AG04449 (cell line): ENCODE measurements at places on chromosomes 3 and 15.

- DNase-seq = peak; percentile 53
Measured at GRCh38 chr3:105166893-105167292, 199.8 kb upstream of the ALCAM start.

GRCh38 chr3:58238830-58239229, 1.2 kb downstream of the ABHD6 start:
- no peak for DNase-seq

GRCh38 chr15:65049418-65049840, 4.2 kb downstream of the SLC51B start:
- peak; percentile 50 for DNase-seq

GRCh38 chr3:137709011-137709601, 55.0 kb upstream of the SOX14 start:
- no peak for DNase-seq

DNA sequence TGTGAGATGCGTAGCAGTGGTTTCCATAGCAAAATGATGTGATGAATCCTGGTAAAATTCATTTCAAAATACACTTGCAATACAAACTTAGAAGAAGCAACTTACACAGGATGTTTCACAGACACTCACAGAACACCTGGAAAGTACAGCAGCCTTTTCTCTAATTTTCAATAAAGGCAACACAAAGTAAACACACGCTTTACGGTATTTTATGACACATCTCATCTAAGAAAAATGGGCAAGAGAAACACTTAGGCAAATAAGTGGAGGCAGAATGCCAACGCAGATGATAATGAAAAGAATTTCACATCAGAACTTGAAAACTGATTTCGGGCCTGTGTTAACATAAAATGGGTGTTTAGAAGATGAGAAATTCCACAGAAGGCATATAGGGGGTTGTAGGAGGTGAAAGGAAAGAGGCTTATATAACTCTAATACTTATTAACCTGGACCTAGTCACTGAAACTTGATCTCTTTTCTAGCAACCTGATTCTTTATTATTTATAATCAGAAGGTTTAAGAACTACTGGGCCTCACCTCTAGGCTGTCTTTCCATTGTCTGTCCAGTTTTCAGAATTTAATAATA, 25.6 kb upstream of the MAP3K13 start:
- DNase-seq = no peak

GRCh38 chr3:114089675-114090074, 33.1 kb downstream of the QTRT2 start:
- no peak for DNase-seq

DNA sequence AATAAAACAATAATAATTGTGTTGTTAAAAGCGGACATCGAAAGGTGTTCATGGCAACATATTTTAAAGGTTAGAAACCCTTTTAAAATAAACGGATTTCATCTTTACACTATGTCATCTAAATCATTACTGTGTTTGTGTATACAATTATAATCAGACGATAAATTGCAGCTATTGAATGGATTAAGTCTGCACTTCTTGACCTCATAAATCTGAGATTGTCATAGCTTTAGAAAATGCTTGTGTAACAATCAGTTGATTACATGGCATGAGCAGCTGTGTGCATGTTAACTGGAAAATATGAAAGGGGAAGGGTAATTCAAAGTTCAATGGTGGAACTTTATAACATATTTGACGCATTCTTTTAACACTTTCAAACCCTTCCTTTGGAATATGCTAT, 152.4 kb upstream of the MDFIC2 start:
- no peak for DNase-seq

DNA sequence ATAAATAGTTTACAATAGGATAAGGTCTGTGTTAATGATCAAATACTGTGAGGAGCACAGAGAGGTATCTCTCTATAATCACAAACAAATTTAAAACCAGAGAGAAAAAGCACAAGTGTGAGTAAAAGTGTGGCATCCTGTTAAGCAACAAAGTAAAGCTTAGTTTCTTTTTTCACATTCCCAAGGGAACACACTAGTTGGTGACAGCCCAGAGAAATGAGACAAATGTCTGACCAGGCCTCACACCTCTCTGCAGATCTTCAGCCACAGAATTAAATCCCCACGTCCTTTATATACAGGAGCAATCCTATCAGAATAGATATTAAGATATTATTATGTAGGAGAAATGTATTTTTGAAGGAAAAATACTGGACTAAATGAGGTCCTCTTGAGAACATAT, 2.7 kb downstream of the FBN1 start:
- no peak for DNase-seq

GRCh38 chr15:51580982-51581381, 41.6 kb downstream of the DMXL2 start:
- no peak for DNase-seq

DNA sequence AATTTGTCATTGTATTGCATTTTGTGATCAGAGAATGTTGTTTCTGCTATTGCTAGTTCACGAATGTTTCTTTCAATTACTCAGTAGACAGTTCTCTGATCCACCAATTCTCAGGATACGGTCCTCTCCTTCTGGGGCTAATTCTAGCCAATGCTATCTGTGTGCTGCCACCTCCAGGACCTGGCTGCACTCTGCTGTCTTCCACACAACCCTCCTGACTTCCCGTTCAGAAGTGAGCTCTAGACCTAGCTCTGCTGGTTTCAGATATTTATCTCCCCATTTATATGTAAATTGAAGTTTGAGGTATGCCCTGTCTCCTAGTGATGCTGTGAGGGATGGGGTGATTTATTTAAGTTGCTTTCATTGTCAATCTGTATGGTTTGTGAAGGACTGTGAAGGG, 21.7 kb upstream of the UBL7 start:
- no peak for DNase-seq

- DNase-seq = no peak
Measured at GRCh38 chr15:94677202-94677790, 445.9 kb downstream of the MCTP2 start.

GRCh38 chr15:48062148-48062872, 58.5 kb upstream of the SLC24A5 start:
- no peak for DNase-seq

- DNase-seq = no peak
Measured at GRCh38 chr15:73485372-73485771, 42.4 kb downstream of the REC114 start.

- no peak for DNase-seq
Measured at GRCh38 chr3:49780080-49780974, 6.0 kb downstream of the IP6K1 start.

GRCh38 chr3:84318273-84318809, 640.4 kb upstream of the CADM2 start:
- DNase-seq = no peak

DNA sequence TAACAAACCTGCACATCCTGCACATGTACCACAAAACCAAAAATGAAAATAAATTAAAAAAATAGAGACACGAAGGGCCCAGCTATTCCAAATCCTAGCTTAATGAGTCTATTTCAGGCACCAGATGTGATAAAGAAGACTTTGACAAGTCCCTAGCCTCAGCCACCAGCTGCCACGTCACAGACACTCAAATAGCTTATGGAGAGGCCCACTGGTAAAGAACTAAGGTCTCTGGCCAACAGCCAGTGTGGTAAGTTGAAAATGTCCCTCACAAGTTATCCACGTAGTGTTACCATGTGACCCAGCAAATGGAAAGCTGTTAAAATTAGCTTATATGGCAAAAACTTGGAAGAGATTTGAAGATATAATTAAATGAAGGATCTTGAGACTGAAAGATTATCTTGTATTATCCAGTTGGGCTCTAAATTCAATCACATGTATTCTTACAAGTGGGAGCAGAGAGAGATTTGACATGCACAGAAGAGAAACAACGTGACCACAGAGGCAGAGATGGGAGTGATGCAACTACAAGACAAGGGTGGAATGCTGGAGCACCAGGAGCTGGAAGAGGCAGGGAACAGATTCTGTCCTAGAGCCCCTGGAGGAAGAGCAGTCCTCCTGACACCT, 10.9 kb downstream of the ACSBG1 start:
- no peak for DNase-seq

- no peak for DNase-seq
Measured at GRCh38 chr3:56887402-56888025, 85.8 kb upstream of the ARHGEF3 start.

GRCh38 chr3:161137260-161137659, 32.1 kb upstream of the B3GALNT1 start:
- no peak for DNase-seq

DNA sequence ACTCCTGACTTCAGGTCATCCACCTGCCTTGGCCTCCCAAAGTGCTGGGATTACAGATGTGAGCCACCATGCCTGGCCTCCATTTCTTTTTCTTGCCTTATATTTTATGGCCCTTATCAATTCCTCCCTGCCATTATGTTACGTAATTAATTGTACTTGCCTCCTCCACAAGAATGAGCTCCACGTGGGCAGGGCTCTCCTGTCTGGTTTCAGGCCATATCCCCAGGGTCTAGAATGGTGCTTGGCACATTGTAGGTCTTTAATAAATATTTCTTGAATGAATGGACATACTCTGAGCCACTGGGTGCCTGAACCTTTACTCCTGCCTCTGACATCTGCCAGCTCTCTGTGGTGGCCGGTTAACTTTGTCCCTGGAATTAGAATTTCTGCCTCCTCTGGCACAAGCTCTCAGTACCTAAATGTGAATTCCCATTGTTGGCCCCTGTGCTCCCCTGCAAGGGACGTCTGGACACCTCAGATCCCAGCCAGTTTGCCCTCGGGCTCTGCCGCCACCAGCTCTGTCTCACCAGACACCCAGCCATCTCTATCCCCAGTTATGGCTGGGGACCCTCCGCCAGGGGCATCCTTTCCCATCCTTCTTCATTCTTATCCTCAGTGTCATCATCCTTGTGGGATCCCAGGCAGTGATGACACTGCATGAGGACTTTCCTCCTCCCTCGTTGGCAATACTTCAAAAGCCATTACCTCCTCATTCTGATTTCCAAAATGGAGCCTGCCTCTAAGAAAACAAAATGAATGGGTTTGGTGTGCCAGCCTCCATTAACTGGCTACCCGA, 165.6 kb upstream of the SMAD3 start:
- no peak for DNase-seq

GRCh38 chr3:134353831-134354611, 20.2 kb downstream of the AMOTL2 start:
- no peak for DNase-seq

GRCh38 chr15:66873856-66874255, 171.8 kb downstream of the SMAD6 start:
- DNase-seq = no peak

- no peak for DNase-seq
Measured at GRCh38 chr3:123723070-123723469, 138.2 kb upstream of the HACD2 start.

DNA sequence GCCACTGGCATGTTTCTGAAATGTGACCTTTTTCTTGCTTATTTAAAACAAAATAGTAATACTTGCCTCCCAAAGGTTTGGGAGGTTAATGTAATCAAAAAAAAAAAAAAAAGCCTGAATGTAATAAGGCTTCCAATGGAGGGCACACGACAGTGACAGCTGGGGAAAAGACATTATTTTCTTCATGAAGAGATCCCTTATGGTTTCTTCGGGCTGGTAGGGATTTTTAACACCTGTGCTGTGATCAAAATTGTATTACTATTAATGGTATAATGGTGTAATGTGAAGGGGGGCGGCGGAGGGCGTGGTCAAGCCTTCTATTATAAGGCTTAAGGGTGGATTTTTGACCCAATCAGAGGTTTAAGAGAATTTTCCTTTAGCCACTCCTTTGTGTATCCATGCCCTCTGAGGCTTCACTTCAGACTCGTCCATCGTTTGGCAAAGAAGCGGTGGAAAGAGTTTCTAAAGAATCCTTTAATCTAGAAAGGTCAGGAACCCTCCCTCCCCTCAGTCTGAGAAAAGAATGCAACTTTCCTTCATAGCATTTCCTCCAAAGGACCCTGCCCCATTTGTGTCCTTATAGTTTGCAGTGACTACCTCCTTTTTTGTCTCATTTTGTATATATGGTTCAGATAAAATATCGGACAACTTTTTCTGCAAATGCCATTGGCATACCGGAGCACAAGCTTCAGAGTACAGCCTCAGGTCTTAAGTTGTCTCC, 89.5 kb upstream of the CHD2 start:
- no peak for DNase-seq

DNA sequence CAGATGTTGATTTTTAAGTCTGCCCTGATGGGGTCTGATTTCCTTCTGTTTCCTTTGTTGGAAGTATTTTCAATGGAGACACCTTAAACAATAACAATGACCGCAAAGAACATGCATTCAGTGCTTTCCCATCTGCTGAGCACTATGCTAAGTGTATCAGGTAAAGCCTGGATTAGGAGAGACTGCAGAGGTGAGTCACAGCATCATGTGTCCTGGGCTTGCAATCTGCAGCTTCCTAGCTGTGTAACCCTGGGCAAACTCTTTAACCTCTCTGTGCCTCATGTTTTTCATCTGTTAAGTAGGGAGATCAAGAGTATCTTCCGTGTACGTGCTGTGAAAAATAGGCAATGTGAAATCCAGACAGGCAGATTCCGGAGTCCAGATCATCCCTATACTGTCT, 13.3 kb upstream of the CHRNB4 start:
- no peak for DNase-seq

DNA sequence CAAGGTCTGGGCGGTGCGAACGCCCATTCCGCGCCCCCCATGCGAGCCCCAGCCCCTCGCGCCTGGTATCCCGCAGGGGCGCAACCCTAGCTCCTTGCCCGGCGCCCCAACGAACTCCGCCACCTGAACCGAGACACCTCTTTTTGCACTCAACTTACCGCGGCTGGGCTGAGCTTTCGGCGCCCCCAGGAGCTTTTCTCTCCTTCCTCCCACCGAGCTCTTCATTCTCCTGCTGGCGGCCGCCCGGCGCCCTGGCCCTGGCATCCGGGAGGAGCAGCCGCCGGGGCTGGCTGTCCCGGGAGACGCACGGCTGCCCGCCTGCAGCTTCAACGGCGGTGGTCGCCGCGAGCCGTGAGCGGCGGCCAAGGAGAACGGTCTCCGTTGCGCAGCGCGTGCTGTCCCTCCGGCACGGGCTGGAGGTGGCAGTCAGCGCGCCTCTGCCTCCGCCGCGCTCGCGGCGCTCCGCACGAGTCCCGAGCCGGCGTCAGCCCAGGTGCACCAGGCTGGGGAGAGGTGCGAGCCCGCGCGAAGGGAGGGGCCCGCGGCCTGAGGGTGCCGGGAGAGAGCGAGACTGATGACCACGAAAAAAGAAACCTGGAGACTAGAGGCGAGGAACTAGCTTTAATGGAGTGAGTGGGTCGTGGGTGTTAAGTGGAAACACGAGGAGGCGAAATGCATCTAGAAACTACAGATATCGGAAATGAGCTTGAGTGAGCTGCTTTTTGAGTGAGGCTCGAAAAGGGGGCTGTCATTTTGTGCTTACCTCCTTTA, 621.5 kb upstream of the ZNF385D start:
- no peak for DNase-seq
